ENCODE measurements at places on chromosomes 3 and 15.

- DNase-seq = peak; percentile 99
These were observed 824.2 kb downstream of the NSUN3 start for GRCh38 chr3:94887065-94887464.

DNA sequence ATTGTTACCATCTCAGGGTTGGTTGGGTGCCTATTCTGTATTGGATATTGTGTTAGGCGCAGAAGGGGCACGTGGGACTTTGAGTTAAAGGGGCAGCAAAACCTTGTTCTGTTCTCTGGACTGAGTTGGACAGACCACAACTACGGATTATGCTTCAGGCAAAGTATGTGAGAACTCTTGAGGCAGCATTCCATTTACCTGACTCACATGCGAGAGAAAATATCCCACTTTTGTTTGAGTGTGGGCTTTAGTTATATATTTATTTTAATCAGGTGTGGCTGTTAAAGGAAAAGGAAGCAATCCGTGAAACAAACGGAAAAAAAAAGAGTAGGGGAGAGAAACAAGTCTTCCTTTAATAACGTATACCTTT is 627 bp upstream of the PLS1 start:
- peak; percentile 83 for DNase-seq

DNA sequence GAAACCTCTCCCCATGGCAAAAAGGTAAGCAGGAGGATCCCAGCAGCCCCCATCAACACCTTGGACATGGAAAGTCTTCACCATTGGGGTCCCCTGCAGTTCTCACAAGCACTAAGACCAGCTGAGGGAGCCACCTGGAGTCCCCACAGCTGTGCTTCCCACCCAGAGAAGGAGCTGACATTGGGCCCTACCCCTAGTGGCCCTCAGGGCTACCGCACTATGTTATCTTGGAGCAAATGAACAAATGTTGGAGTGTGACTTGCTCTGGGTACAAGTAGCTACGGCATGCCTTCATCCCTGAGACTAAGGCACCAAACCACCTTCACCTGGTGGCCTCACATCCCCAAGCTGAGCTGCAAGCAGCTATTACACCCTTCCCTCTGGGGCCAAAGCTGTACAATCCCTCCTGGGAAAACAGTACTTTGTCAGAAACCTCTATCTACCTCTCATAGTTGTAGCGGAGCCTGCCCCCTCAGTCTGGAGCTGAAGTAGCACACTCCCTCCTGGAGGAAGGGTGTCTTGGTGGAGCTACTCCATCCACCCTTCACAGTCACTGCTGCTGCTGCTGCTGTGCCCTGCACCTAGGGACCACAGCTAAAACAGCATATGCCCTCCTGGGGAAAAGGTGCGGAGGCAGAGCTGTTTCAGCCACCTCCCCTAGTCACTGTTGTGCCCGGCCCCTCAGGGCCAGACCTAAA is 42.7 kb downstream of the SERP1 start:
- no peak for DNase-seq

GRCh38 chr3:147373301-147373700 is 33.0 kb downstream of the ZIC4 start:
- no peak for DNase-seq

GRCh38 chr15:89139613-89140499 is 51.6 kb downstream of the ABHD2 start:
- DNase-seq = no peak

- no peak for DNase-seq
These were observed 28.6 kb upstream of the UMPS start for GRCh38 chr3:124701687-124702086.

DNA sequence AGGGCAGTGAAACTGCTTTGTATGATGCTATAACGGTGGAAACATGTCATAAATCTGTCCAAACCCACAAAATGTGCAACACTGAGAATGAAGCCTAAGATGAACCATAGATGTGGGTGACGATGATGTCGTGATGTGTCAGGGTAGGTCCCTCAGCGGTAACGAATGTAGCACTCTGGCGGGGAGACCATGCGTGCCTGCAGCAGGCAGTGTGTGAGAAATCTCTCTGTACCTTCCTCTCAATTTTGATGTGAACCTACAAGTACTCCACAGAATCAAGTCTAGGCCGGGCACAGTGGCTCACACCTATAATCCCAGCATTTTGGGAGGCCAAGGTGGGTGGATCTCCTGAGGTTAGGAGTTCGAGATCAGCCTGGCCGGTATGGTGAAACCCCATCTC is 268.2 kb upstream of the LYSMD4 start:
- DNase-seq = no peak

GRCh38 chr3:140627756-140628155 is 50.1 kb upstream of the TRIM42 start:
- no peak for DNase-seq

DNA sequence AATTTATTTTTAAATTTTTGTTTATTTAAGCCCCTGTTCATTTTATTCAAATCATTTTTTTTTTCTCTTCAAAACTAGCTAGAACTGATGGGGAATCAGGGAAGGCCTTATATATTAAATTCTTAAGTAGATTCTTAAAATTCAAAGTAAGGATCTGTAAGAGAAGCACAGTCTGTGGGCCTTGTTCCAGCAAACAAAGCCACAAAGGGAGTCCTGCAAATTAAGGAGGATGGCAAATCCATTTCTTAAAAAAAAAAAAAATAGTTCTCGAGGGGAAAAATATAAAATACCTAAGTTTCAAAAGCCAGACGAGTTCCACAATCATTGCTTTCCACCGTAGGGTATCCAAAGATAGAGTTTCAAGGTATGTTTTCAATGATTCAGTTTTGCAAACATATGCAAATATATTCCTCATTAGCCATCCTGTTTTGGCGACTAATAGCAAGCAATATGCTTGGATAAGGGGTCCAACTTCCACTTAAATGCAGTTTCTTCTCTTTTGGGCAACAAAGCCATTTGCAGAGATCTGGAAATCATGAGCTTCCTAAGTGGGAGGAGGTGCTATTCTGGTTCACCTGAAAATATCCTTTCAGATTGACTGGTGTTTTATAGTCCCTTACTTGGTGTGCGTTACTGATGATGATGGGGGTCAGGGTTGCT is 46.8 kb downstream of the CDIN1 start:
- no peak for DNase-seq

- DNase-seq = no peak
These were observed 208.1 kb downstream of the SV2B start for GRCh38 chr15:91308199-91308598.

GRCh38 chr3:33401781-33402180 is 38.4 kb downstream of the UBP1 start:
- no peak for DNase-seq

DNA sequence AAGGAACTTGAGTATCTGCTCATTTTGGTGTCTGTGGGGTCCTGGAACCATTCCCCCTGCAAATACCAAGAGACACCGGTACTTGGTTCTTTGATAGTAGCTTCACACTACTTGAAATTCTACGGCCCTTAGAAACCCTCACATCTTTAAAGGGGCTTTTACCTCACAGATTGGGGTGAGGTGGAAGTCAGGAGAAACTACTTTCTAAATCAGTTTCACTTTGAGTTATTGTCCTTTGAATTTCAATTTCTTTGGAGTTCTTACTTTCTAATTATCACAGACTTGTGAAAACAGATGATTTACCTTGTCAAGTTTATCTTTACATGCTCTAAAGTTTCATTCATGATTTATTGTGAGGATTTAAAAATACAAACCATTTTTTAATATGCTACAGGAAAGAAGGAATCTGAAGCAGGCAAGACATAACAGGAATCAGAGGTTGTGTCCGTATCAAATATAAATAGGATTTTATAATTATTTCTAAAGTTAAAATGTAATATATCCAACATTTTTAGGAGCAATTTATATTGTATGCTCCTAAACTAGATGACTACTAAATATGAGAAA is 98.9 kb downstream of the NEDD4 start:
- no peak for DNase-seq

DNA sequence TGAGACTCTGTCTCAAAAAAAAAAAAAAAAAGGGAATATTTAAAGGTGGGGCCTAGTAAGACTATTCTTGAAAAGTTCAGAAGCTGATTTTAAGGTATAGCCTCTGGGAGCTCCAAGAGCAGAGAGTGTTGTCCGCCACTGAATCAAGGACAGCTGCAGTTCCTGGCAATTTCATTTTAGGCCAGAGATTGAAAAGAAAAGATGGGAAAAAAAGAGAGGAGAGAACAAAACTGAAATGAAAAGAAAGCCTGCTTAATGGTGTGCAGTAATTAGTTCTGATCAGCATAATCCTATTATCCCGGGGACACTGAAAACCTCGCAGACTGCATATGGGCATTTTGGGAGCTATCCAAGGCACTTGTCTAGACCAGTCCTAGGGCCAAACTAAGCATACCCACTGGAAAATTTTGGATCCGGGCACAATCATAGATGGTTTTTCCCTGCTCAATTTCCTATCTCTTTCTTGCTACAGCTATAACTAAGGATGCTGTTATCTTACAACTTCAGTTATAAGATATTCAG is 43.2 kb downstream of the EHHADH start:
- no peak for DNase-seq

GRCh38 chr15:73924171-73924921 is 1.9 kb upstream of the LOXL1 start:
- peak; percentile 86 for DNase-seq

GRCh38 chr3:71131375-71132314 is 451.9 kb downstream of the FOXP1 start:
- no peak for DNase-seq

DNA sequence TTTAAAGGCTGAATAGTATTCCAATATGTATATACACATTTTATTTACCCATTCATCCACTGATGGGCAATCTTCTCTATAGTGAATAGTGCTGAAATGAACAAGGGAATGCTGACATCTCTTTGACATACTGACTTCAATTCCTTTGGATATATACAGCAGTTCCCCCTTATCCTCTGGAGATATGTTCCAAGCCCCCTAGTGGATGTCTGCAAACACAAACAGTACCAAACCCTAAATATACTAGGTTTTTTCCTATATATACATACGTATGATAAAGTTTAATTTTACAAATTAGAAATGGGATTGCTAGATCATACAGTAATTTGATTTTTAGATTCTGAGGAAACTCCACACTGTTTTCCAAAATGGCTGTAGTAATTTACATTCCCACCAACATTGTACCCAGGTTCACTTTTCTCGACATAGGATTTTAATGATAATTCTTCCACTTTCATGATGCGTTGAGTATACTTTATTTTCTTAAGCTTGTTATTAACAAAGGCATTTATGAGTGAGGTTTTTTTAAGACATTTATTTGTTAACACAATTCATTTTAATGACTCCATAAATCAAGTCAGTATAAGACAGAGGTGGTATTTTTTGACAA is 38.2 kb downstream of the VPS13C start:
- peak; percentile 12 for DNase-seq

DNA sequence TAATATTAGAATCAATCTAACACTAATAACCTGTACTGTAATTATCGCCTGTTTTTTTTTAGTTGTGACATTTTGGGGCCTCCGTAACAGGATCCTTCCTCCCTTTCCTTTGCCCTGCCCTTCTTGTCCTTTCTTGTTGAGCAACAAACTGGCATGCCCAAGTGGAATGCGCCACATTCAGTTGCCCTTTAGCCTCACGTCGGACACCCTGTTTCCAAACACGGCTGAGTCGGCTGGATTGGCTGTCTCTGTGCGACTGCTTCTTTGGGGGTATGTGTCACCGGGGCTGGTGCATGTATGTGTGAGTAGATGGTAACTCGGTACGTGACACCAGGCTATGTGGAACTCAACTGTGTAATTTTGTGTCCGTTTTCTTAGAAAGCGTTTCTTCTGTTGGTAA is 24.1 kb downstream of the TRAK1 start:
- DNase-seq = no peak

GRCh38 chr15:79248183-79248582 is 34.3 kb upstream of the ANKRD34C start:
- DNase-seq = no peak

DNA sequence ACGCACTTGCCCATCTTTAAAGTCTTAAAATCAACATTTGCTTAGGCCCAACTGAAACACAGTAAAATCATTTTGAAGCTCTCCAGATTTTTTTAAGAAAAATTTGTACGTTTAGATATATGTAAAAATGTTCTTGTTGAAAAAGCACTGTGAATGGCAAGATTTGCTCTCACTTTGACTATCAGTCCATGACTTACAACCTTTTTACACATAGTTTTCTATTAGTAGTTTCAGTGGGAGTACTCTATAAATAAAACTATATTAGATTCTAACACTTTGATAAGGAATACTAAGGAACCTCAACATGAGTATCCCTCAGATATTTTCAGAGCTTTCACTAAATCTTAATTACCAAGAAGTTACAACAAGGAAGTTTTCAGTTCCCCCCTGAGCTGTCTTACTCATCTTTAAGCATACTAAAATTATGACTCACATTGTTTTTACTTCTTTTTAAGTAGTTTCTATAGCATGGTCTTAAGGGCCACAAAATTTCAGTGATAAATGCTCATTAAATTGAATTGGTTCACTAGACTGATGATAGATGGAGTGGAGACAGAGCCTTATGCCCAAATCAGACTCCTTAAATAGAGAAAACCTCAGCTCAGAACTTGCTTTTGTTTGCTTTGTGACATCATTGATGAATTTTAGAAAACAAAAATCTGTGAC is 31.6 kb upstream of the RAP2B start:
- peak; percentile 57 for DNase-seq

DNA sequence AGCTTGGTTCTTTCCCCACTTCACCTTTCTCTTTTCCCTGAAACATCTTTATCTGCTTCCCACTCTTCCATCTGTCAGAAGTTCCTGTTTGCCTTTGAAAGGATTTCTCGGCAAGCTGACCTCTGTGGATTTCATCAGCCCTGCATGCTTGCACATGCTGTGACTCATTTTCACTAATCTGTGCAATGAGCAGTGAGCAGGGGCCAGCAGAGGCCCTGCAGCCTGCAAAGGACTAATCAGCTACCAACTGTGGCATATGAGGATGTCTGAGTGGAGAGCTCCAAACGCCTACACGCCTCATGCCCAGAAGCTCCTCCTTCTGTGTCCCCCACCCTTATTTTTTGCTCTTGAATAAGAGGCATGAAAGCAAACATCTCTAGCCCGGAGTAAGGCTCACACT is 333.0 kb upstream of the SEMA6D start:
- peak; percentile 94 for DNase-seq

DNA sequence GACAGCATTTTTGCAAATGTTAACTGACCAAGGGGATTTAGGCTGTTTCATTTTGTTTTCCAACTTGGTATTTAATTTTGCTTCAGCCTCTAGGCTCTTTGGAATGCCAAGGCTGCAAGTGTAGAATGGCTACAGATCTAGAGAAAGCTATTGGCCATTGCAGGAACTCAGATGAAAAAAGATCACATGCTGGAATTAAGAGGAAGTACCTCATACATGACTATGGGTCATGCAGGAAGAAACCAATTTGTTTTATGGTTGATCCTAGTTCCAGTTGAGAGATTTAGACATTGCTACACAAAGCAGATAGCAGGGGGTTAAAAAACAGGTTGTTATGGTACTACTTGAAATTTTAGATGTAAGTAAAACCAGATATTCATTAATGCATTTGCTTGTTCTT is 12.7 kb upstream of the CLDN16 start:
- DNase-seq = no peak

GRCh38 chr3:163601426-163601825 is 1476.9 kb downstream of the SI start:
- DNase-seq = no peak
